HAP-1 (cell line): ENCODE measurements at places on chromosomes 2 and 18.

GRCh38 chr2:218294430-218295022, 2.2 kb upstream of the TMBIM1 start:
- no peak for DNase-seq

GRCh38 chr2:47288864-47289263, 114.1 kb upstream of the MSH2 start:
- no peak for DNase-seq

DNA sequence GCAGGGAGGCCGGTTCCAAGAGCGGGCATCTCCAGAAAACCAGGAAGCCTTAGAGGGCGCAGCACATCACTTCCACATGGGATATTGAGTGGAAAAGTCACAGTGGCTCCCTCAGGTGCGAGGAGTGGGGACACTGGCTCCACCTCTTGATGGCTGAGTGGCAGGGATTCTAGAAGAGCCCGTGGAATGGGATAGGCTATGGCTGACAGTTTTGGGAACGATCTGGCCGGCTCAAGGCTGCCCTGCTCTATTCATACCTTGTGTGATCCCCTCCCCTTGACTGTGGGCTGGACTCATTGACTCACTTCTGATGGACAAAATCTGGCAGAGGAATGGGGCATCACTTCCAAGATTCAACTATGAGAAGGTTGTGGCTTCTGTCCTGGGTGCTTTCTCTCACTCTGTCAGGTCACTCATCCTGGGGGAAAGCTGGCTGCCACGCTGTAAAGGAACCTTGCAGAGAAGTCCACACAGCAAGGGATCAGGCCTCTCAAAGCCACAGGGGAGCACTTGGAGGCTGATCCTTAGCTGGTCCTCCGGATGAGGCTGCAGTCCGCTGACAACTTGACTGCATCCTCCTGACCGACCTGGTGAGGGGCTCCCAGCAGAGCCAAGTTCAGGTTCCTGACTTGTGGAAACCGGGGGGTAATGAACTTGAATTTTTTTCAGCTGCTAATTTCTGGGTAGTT, 46.7 kb upstream of the HS6ST1 start:
- DNase-seq = no peak

GRCh38 chr2:6031200-6031867, 339.1 kb downstream of the SOX11 start:
- DNase-seq = no peak

GRCh38 chr2:12709207-12709522, 7.6 kb upstream of the TRIB2 start:
- DNase-seq = no peak

- no peak for DNase-seq
Observed at GRCh38 chr18:67776929-67777328, 260.4 kb upstream of the DSEL start.

DNA sequence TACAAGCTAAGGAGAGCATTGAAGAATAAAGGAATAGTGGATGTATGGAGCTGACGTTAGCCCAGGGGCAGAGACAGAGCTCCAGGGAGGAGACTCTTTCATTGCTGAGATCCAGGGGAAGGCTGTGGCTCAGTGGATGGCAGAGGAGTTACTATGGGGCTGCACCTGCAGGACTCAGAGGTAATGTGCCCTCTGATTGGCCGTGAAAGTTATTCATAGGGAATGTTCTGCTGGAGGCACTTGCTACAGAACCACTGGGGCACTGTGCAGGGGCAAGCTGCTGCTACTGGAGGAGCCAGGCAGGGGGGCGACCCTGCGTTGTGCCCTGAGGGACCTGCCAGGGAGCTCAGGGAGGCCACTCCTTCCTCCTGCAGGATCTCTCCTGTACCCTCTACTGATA, 199.2 kb downstream of the PTPRM start:
- no peak for DNase-seq

DNA sequence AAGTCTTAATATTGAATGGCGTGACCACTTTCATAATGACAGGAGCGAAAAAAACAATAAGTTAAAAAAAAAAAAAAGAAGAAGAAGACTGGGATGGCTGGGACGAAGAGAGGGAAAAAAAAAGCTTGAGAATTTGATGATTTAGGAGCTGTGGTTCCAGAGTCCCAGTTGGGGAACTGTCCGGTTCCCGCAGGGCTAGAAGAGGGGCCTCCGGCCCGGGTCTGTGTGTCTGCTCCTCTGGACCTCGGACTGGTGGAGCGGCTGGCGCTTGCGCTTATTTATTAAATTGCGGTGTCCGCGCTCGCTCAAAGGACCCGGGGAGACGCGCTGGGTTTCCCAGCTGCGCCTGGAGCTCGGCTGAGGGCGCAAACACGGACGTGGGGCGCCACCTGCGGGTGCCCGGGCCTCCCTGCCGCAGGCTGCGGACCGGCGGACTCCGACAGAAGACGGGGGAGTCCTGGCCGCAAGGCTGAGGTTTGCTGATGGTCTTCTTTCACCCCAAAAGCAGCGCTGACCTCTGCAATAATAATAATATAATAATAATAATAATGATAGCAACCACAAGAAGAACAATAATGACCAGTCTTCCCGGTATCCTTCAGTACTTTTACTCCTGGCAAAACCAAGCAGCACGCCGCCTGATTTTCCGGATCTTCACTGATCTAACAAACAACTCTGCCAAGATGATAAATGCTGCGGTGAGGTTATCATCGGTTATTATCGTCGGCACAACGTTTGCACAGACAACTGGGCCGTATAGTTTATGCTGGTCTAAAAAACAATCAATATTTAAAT, at the start of gene CBLN2:
TSS of gene CBLN2 (minus strand) at position 251 of the 795 bp plus-strand sequence. CDS start 2,182 bp downstream, outside the sequence.
- peak; percentile 36 for DNase-seq

GRCh38 chr2:241990466-241990865, 120.9 kb downstream of the RTP5 start:
- DNase-seq = no peak

DNA sequence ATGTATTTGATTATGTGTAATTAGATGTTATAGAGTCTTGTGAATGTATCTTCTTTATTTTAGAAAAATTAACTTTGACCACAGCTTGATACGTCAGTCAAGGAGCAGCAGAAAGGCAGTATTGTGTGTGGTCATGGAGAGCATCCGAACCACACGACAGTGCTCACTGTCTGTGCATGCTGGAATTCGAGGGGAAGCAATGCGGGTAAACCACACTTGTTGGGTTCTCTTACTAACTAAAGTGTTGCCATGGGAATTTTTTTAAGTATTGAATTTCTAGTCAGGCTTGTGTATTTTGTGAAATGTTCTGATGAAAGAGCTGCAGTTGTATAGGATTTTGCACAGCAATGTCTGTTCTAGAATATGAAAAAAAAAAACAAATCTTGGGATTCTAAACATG, 4.8 kb downstream of the PJVK start:
- no peak for DNase-seq

GRCh38 chr18:63311118-63312018, 8.2 kb downstream of the BCL2 start:
- no peak for DNase-seq

DNA sequence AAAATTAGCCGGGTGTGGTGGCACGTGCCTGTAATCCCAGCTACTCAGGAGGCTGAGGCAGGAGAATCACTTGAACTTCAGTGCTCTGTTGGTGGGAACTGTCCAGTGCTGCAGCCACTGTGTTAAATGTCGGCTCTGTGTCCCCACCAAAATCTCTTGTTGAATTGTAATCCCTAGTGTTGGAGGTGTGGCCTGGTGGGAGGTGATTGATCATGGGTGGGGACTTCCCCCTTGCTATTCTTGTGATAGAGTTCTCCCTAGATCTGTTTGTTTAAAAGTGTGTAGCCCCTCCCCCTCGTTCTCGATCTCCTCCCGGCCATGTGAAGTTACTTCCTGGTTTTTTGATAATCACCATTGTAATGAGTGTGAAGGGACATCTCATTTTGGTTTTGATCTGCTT, 9.8 kb upstream of the RPL31 start:
- no peak for DNase-seq

DNA sequence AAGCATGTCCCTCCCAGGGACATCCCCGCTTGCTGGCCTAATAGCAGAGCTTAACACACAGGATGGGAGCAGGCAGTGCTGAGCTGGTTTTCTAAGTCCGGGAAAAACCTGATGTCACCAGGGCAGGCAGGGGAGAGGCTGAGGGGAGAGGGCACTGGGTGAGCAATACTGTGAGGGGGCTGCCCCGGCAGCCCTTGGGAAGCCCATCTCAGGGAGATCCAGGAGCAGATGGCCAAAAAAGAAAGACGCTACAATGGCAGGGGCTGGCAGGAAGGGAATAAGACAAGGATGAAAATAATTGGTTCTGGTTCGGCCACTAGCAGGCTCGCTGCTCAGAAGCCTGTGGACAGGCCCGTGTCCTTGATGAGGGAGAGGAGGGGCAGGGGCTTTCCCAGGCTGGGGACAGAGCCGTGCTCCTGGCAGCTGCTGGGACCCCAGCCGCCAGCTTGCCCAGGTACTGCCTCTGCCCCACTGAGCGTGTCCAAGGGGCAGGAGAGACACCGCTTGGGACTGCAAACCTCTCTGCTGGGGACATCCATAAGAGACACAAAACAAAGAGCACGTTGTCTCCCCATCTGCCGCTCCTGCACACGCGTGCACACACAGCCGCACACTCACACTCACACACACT, 30.2 kb downstream of the SMAD7 start:
- DNase-seq = no peak

DNA sequence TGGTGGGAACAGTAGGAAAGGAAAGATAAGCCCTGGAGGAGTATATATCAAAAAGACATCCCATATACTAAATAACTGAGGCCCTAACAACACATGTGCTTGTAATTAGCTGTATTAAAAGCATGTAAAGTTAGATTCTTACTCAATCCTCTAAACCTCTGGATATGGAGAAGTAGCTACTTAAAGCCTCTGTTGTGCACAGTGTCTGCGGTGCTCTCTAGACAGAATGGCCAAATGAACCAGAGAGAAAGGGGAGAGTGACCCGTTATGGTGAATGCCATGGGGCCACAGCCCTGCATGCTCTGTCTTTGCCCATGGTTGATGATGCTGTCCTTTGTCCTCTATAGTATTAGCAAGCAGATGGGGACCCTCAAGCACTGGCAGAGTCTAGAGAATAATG, 104.4 kb upstream of the SLC8A1 start:
- no peak for DNase-seq

DNA sequence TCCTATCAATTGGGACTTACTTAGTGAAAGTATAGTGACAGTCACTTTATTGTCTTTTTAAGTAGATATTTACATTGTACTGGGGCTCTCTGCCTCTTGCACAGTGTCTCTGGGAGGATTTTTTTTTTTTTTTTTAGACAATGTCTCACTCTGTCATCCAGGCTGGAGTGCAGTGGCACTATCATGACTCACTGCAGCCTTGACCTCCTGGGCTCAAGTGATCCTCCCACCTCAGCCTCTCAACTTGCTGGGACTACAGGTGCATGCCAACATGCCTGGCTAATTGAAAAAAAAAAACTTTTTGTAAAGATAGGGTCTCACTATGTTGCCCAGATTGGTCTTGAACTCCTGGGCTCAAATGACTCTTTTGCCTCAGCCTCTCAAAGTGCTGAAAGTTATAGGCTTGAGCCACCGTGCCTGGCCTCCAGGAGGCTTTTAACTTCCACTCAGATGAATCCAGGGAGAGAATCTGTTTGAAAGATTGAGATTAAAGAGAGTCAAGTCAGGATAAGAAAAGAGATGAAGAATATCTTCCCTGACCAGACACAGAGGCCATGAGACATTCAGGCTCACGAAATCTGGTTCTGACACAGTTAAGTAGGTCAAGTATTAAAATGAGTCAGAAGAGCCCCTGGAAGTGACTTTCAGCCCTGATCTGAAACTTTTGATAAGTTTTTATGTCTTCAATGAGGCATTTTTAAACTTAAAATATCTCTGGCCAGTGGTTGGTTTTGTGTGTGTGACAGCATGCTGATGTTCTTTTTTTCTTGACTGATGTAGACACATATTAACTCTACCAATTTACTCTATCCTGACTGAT, 18.3 kb downstream of the ARHGEF33 start:
- no peak for DNase-seq

- DNase-seq = peak; percentile 20
Observed at GRCh38 chr2:85501248-85501647, 37.7 kb upstream of the MAT2A start.

DNA sequence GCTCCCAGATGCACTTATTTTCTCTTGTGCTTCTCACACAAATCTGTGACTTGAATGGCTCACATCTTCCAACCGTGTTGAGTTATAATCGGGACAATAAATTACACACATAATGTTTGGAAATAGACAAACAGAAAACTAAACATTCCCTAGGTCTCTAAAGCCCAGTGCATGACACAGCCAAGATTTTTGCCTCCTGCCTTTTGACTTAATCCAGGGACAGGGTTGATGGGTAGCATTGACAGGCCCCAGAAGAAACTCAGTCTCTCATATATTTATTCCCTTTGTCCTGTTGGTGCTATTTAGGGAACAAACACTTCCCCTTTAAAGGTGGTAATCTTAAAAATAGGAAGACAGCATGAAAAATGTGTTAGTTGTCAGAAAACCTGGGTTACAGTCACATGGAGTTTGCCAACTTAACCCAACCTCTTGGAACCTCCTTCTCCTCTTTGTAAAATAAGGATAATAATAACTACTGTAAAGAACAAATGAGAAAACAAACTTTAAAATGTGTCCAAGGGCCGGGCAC, 24.0 kb upstream of the ARPC2 start:
- no peak for DNase-seq

GRCh38 chr2:111028720-111029119, 92.0 kb upstream of the BCL2L11 start:
- no peak for DNase-seq

DNA sequence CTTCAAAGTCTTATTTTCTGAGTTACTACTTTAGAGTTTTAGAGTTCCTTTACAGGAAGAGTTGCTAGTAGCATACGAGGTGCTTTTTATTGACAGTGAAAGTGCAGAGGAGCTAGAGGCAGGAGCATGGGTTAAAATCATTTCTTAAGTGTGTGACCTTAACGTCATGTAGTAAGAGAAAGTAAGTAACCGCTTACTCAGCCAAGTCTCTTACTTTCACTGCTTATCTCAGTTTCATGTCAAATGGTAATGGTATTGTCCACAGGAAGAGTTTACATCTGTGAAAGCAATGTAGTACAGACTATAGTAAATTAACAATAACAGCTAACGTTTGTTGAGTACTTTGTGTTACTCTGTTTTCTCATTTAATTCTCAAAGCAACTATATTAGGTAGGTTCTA, 12.6 kb downstream of the NDUFAF7 start:
- DNase-seq = no peak

DNA sequence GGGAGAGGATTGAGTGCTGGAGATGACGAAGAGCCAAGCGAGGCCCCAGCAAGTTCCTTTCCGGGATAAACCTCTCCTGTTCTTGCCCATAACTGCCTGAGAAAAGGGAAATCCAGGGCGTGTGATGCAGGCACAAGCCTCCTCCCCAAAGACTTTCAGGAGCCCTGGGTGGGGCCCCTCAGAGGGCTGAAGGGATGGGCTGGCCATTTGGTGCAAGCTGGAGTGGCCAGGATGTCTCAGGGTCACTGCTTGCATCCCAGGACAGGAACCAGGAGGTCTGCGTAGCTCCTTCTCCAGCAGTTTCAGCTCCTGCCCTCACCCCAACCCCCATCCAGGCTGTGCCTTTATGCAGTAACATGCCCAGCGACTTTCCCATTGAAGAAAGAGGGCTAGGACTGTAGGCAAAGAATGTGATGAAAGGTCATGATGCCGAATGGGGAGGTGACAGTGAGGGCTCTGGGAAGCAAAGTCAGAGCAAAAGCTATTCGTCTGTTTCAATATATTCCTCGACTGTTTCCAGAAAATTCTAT, 80.2 kb downstream of the PXDN start:
- DNase-seq = no peak

GRCh38 chr2:64987001-64987955, 1.9 kb upstream of the SLC1A4 start:
- DNase-seq = no peak
